ENCODE measurements at places on chromosomes 5 and 9.

- no peak for DNase-seq
Observed at GRCh38 chr9:136020671-136021070, 59.5 kb upstream of the UBAC1 start.

- no peak for DNase-seq
Observed at GRCh38 chr9:114210136-114210535, 54.8 kb downstream of the COL27A1 start.

DNA sequence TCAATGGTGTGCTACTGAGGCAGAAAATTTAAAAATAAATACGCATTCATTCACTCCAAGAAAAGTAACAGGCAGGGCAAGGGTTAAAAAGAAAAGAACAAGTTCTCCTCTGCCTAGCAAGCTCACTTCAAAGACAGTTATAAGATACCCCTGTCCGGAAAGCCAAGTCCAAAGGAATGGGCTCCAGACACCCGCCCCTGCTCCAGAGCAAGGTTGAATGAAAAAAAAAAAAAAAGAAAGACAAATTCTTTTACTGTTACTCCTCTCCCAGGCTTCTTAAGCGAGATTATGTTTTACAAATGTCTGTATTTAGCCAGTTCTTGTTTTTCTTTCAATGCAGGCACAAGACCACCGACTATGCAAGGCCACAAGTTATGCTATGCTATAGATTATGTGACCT lies 9.1 kb upstream of the ANXA2R start:
- DNase-seq: no peak

GRCh38 chr5:133423618-133424282 lies 188.6 kb downstream of the FSTL4 start:
- peak; percentile 64 for DNase-seq

- no peak for DNase-seq
Observed at GRCh38 chr5:125409861-125410536, 663.6 kb upstream of the ZNF608 start.

- no peak for DNase-seq
Observed at GRCh38 chr5:126805063-126805462, 28.1 kb downstream of the LMNB1 start.

DNA sequence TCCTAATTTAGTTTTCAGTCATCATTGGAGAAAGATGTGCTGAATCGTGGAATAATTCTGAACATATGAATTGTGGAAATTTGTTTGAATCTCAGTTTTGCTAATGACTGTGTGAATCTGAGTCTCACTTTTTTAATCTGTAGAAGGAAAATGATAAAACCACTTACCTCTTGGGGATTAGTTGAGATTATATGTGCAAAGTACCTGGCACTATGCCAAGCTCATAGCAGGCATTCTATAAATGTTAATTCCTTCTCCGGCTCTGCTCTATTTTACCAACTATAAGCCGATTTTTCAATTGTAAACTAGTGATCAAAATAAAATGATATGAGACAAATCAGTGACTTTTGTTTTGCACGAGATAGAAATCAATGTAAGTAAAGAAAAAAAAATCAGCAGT lies 290.8 kb downstream of the TRPM3 start:
- no peak for DNase-seq

GRCh38 chr5:134574521-134574920 lies 49.1 kb downstream of the JADE2 start:
- no peak for DNase-seq

GRCh38 chr9:134545543-134546245 lies 95.9 kb upstream of the COL5A1 start:
- DNase-seq: no peak

DNA sequence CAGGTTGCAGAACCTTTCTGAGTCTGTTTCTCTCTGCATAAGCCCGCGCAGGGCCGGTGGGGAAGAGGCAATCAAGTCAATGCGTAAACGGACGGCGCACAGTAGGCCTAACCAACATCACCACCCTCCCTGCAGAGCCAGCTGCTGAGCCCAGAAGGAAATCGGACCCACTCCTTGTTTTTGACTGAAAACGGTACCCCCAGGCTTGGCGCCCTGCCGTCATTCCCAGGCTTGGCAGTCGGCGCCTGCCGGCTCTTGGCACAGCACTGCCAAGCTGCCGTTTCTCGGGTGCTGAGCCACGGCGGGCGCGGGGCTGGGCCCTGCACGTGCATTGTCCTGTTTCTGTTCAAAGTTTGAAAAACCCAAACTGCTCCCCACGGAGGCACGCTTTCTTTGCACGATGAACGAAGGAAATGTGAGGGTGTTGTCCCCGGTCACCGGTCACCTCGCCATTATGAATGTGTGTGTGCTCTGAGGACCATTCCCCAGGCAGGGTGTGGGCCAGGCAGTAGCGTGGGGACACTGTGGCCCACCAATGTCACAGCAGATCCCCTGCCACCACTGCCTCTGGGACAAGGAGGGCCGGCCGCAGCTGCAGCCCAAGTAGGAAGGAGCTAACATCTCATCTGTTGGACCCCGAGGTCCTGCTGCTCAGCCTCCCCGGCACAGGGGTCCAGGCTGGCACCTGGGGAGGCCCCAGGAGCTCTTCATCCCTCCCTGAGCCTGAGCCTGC lies 20.1 kb downstream of the FIBCD1 start:
- DNase-seq: no peak

- peak; percentile 38 for DNase-seq
Observed at GRCh38 chr9:136228107-136228875, 17.3 kb downstream of the QSOX2 start.

DNA sequence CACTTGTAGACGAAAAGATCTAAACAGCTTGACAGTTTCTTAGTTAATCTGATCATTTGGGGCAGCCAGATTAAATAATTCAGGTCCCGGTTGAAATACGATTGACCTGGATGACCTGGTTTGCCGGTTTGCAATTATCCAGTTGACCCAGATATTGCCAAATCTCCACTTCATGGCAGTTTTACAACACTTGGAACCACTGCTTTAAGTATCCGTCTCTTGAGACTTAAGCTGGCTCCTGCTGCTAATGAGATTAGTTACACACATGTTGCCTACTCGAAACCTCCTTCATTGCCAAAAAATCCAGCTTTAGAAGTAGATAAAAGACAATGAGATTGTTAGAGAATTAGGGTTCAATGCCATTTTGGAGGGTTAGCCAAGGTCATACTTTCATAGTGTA lies 136.2 kb upstream of the HAPLN1 start:
- no peak for DNase-seq

GRCh38 chr5:145980259-145980658 lies 43.9 kb downstream of the SH3RF2 start:
- DNase-seq: no peak

DNA sequence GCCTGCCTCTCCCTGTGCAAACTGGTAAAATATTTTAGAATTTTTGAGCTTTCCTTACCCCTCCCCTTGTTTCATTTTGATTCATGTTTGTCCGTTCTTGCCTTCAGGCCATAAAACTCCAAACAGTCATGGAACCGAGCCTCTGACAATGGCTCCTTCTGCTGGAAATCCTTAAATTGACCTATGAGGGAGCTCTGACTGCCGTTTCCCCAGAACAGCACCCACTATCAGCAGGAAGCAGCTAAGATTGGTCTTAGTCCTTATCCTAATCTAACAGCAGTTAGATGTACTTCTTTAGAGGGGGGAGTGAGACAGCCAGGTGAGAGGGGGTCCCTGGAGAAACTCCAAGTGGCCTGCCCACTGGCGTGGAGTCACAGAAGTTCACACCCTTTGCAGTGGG lies 106.7 kb downstream of the FAM174A start:
- DNase-seq: no peak

DNA sequence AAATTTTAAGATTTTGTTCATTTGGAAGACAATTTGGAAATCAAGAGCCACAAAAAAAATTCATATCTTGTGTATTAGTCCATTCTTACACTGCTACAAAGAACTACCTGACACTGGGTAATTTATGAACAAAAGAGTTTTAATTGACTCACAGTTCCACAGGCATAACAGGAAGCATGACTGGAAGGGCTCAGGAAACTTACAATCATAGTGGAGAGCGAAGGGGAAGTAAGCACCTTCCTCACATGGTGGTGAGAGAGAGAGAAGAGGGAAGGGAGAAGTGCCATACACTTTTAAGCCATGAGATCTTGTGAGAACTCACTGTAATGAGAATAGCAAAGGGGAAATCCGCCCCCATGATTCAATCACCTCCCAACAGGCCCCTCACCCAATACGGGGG lies 274.4 kb downstream of the KCNN2 start:
- DNase-seq: no peak

DNA sequence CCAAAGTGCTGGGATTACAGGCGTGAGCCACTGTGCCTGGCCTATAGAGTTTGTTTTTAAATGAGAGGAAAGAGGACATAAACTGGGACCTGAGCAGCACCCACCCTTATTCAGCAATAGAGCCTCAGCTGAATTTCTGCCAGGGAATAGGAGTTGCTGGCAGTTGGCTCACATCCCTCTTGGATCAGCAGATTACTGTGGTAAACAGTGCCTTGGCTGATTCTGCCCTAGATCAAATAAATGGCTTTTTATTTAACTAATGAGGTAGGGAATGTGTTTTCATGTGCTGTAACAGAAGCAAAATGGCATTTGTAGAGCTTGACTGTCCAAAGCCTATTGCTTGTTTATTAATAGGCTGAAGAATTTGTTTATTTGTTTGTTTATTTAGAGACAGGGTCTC lies 2.1 kb downstream of the ARHGEF37 start:
- no peak for DNase-seq

GRCh38 chr5:96839071-96839592 lies 31.4 kb upstream of the ERAP1 start:
- DNase-seq: no peak

DNA sequence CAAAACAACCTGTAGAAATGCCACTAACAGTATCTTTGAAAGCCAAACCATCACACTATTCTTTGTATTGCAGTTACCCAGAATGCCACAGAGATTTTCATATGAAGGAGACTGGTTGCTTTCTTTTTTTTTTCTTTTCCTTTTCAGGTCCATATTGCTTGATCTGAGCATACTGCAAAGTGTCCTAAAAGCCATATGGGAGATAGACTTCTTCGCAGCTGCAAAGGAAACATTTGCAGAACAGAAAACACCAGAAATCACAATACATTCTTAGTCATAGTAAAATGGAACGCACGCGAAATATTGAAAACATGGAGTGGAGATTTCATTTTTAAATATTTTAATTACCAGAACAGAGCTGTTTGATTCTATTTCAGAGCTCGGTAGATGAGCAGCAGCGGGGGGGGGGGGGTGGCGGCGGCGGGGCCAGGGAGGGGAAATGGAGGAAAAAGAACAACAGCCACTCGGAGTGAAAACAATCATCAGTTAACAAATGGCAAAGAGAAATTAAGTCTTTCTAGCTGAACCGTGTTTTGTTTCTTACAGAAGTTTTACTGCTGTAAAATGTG lies 284.1 kb downstream of the NFIB start:
- DNase-seq: no peak

DNA sequence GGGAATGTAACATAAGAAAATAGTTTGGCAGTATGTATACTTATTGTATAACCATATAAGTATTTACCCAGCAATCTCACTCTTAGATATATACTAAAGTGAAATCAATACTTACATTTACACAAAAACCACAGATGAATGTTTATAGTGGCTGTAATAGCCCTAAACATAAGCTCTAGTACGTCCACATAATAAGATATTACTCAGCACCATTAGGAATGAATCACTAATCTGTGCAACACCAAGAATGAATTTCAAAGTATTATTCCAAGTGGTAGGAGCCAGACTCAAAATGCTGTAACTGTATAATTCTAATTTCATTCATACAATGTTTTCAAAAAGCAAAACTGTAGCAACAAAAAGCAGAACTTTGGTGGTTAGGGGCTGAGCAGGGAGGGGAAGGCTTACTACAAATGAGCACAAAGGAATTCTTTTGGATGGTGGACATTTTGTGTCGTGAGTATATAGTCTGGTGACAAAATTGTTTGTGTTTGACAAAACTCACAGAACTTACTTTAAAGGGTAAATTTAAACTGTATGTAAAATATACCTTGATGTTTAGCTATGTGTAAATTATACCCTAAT lies 11.9 kb upstream of the C5orf46 start:
- no peak for DNase-seq

GRCh38 chr9:79817438-79818004 lies 245.8 kb downstream of the TLE4 start:
- no peak for DNase-seq

GRCh38 chr9:89743573-89744254 lies 138.9 kb downstream of the GADD45G start:
- DNase-seq: no peak

- DNase-seq: peak; percentile 83
Observed at GRCh38 chr9:128115187-128116103, 12.1 kb downstream of the PTGES2 start.

GRCh38 chr5:66306844-66307315 lies 162.8 kb downstream of the SREK1 start:
- DNase-seq: no peak

DNA sequence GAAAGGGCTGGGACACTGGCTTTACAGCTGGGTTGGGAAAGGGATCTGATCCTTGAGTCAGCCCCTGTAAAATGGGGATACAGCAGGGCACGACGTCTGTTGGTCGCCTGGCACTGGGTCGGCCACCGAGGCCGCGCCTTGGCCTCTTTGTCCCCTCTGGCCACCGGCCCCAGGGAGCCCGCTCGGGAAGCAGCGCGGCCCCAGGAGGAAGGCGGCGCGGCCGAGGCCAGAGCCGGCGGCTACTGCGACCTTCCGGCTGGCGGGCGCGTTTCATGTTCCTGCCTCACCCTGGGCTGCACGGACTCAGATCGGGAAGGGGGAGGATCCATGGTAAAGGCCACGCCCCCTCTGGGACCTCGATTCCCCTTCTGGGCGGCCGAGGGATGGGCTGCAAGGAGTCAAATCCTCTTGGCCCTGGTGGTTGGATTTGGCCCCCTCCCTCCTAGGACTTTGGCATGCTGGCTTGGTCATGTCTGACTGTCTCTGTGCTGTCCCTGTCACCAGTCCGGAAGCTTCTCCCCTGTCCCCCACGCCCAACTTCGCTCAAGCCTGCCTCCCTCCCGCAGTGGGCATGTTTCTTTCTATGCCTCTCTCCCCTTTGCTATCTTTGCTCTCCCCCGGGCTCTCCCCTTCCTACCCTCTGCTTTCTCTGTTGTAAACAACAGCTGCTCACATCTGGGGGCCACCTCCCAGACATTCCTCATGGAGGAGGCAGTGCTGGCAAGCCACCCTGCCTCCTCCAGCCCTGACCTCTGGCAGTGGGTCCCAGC lies 25.8 kb downstream of the FPGS start:
- DNase-seq: peak; percentile 74

DNA sequence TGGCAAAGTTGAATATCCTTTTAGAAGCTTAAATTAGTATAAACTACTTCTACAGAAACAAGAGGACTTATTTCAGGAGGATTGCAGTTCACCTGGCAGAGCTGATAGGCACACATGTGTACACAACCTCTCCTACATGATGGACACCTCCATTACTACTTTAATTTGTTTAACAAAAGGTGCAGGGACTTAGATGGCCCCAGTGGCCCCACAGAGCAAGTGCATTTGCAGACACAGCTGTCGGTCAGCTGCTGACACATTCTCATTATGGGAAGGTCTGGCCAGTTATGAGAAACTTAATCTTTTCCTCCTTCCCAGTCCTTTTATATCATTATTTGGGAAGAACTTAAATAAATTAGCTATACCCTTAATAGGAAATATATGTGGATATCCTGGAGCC lies 28.3 kb downstream of the TDRD7 start:
- DNase-seq: no peak
